Stimulated activated CD8-positive, alpha-beta memory T cell treated with anti-CD3 and anti-CD28 coated beads, Interleukin-12 subunit alpha, Interleukin-12 subunit beta, amount 100 ng/mL, for 4 hours (primary cell): ENCODE measurements at places on chromosomes 7 and 10.

- no peak for DNase-seq
Observed at GRCh38 chr7:7425321-7425720, 110.4 kb downstream of the COL28A1 start.

DNA sequence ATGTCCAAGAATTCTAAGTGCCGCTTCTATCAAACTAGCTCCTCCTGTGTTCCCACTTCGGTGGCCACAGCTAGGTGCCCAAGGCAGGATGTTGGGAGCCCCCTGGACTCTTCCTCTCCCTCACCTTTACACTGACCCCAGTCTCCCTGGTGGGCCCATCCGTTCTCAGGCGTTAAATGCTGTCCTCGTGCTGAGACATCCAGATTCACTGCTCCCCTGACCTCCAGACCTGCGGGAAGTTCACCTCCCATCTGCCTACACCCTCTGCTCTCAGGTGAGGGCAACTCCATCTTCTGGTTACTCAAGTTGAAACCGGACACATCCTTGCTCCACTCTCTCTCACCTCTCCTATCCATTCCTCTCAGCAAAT, 114.3 kb downstream of the ARHGAP22 start:
- DNase-seq, result no peak

DNA sequence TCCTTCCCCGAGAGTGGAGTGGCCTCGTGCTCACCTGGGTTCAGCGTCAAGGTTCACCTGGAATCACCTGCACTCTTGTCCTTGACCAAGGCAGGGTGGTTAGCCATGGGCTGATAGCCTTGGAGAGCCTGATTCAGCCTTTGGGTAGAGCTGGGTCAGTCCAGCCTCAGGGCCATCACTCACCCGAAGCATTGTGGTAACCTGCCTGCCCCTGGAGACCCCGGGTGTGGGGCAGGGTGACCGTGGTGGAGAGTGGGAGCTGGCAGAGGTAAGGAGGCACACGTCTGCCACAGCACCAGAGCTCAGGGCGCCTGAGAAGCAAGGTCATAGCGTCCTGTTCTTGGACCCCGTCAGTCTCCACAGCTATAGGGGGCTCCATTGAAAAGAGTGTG, 27.8 kb upstream of the WDFY4 start:
- no peak for DNase-seq

DNA sequence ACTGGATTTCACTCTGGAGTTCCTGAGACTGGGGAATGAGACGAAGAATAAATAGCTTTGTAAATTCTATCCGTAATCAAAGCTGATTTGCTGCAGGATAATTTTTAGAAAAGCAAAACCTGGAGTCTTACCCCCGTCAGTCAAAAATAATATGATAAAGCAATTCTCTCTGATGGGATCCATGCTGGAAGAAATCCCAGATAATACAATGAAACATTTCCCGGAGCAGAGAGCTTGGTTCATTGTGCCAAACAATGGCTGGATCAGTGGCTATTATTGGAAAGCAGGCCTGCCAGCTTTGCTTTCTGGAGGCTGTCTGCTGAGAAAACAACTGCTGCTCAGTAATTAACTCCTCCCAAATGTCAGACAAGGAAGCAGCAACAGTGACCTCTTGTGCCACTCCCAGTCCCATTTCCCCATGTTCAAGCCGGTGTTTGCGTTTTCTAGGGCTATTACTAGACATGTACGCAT, 609.4 kb upstream of the PCDH15 start:
- no peak for DNase-seq

GRCh38 chr10:35365994-35366393, 29.7 kb downstream of the CCNY start:
- DNase-seq, result no peak

DNA sequence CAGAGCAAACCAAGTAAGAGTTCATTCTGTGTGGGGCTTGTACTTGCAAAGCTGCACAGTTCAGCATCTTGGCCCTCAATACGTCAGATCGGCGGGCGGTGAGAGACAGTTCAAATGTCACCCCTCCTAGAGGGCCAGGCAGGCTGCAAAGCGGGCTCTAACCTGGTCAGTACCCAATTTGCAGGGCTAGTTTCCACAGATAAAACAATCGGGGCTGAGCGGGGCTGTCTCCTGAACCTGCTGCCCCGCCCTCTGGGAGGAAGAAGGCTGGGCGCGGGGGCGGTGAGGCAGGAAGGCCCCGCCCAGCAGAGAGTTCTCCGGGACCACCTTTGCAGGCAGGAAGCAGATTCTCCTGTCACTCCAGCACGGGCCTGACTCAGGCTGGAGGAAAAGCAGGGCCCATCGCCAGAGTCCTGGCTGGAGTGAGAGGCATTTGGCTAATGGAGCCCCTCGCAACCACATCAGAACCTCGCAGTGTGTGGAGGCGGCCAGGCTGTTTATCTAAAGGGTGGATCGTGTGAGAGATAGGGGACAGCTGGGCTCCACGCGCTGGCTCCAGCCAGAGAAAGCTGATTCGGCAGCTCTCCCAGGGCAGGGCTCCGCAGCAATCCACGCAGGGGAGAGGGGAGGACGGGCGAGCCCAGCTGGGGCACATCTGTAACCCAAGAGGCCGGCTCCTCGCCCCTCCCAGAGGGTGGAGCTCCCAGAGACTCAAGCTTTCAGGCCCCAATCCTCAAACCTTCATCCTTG, 83.1 kb downstream of the SH3PXD2A start:
- DNase-seq, result peak; percentile 31

DNA sequence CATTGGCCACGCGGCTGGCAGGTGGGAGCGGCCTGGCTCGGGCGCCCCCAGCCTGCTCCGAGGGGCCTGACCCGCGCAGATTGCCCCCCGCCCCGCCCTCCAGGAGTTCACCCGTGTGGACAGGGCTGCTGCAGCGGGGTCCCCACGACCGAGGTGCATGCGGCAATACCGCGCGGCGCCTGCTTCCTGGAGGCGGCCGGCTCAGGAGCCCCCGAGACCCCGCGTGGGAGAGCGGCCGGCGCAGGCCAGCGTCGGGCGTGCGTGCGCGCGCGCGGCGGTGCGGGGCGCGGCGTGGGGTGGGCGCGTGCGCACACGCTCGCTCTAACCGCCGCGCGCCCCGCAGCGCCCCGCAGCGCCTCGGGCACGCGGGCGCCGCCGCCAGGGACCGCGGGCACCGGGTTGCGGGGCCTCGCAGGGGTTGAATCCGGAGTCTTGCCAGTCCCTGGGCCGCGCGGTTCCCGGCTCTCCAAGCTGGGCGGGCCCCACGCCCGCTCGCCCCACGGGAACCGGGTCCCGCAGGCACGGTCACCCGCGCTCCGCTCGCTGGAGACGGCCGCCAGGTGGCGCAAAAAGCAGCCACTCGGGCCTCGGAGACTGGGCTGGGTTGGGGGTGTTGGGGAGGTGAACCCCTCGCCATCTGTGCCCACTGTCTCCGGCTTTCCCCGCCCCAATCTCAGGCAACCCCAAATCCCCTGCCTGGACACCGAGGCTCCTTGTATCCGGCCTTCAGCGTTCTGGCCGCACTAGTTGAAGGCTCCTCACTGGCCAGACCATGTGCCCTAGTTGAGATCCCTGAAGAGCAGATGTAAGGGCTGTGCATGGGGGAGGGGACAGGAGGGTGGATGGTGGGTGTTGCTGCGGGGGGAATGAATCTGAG, 1.3 kb upstream of the ACHE start:
- no peak for DNase-seq

- DNase-seq, result no peak
Observed at GRCh38 chr7:33642312-33642711, 263.0 kb upstream of the BMPER start.

DNA sequence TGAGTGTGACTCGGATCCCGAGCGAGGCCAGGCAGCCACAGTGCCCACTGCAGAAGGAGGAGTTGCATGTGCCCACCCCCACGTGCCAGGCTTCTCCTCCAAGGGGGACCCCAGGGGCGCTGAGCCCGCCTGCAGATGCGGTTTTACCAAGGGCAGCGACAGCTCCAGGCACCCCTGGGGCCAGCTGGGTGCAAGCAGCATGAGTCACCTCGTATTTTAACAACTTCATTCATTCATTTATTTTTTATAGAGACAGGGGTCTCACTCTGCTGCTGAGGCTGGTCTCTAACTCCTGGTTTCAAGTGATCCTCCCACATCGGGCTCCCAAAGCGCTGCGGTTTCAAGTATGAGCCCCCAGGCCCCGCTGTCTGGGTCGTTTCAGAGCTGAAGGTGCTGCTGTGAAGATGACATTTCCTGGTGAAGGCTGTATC, 1.3 kb upstream of the FOXL3 start:
- no peak for DNase-seq

GRCh38 chr7:47786557-47787248, 161.6 kb downstream of the PKD1L1 start:
- DNase-seq, result no peak

DNA sequence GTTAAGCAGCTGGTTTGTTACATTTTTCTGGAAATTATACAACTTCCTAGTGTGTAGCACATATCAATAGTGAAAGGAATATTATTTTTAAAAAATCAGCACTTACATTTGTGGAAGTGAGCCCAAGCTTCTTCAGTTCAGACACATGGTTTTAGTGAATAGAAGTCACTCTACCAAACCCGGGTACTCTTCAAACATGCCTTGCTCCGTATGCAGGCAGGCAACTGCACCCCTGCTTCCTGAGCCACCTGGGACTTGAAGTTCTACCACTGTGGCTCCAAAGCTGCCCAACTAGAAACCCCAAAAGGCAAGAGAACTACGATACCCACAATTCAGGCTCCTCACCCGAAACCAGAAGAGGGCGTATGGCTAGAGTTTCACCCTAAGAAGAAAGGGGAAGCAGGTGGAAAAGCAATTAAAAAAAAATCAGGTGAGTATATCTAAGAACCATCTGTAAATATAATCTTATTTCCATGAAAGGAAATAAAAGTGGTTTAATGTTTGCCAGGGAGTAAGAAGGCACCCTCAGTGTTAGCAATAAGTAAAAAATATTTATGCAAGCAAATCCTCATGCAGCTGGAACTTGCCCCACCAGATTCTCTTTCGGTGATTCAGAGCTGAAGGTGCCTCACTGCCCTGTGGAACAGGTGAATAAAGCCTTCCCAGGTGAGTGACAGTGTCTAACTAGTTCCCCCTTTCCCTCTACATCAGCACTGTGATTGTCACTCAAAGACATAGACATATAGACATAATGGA, at the start of gene MACC1:
Gene MACC1 (minus strand): TSS at position 192 of the 756 bp plus-strand sequence. CDS start 55,522 bp downstream, outside the sequence.
- DNase-seq, result no peak

GRCh38 chr10:101995451-101996063, 60.4 kb downstream of the ARMH3 start:
- DNase-seq, result no peak

DNA sequence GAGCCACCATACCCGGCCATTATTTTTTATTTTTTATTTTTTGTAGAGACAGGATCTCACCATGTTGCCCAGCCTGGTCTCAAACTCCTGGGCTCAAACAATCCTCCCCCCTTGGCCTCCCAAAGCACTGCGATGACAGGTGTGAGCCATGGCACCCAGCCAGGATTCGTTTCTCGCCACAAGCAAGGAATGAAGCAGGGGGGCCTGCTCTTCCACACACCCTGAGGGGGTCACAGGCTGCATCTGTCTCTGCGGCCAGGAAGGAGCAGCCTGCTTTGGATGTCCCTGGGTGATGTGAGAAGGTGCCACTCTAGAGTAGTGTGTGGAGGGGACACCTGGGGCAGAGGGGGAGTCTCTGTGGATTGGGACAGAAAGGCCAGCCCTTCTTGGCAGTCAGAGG, 61.3 kb upstream of the TNRC18 start:
- DNase-seq, result no peak

GRCh38 chr10:112803961-112804401, 146.1 kb upstream of the TCF7L2 start:
- no peak for DNase-seq

- no peak for DNase-seq
Observed at GRCh38 chr10:132723330-132723970, 62.5 kb downstream of the NKX6-2 start.

GRCh38 chr7:5827755-5828154, 46.3 kb upstream of the RNF216 start:
- DNase-seq, result no peak

DNA sequence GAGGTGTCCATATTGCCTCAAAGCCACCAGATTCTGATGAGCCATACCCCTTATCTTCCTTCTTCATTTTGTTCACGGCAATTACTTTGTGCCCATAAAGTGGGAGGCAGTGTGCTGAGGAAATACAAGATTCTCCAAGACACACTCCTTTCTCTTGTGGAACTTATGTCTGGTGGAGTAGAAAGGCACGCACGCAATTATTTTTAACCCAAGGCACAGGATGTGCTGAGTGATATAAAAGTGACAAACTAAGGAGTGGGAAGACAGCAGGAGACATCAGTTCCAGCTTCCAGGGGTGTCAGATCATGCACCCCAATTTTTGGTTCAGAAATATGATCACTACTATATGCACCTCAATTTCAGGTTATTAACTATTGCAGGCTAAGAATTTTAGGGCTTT, 94.7 kb upstream of the PDCD4 start:
- no peak for DNase-seq

DNA sequence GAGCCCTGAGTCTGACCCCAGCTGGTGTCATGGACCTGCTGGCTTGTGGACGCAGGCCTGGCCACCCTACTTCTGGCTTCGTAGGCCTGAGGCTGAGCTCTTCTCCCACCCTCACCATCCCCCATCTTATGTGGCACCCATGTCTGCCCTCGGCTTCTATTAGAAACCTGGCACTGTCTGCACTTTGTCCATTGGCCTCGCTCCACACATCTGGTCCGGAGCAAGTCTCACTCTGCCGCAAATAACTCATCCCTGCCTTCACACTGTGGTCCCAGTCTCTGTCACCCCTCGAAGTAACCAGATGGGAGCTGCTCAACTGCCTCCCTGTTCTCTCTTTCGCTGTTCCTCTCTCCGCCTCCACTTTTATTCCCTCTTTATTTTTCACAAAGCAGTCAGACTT, 78.6 kb downstream of the TRRAP start:
- no peak for DNase-seq

- no peak for DNase-seq
Observed at GRCh38 chr10:71963351-71964097, 671 bp upstream of the CHST3 start.

DNA sequence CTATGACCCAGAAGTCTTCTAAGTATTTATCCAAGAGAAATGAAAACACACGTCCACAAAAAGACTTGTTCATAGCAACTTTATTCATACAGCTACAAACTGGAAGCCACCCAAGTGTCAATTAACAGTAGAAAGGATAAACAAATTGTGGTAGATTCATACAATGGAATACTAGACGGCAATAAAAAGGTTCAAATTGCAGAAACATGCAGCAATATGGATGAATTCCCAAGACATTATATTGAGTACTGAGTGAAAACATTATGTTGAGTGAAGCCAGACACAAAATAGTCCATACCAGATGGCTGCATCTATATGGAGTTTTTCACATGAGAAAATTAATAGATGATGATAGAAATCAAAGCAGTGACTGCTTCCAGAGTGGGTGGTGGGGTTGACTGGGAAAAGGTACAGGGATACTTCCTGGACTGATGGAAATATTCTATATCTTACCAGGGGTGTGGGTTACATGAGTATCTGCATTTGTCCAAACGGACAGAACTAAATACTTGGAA, 292.0 kb downstream of the FGFR2 start:
- DNase-seq, result no peak
